ENCODE measurements at places on chromosomes 5 and 9.

DNA sequence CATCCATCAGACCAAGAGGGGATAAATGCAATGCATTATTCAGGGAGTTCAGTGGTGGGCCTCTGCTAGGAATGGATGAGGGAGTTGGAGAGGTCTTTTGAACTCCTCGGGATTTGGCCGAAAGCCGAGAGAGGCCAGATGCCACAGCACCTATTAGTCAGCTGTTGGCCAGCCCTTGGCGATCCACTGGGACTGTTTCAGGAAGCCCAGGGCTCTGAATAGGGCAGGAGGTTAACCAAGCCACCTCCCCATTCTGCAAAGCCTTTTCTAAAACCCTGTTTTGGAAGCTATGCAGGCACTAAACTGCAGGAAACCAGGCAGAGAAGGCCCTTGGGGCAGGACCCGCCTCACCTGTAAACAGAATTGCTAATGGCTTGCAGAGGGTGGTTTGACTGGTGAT lies 37.8 kb downstream of the ASTN2 start:
- DNase-seq = no peak

GRCh38 chr9:123069010-123069481 lies 35.6 kb downstream of the GPR21 start:
- no peak for DNase-seq

DNA sequence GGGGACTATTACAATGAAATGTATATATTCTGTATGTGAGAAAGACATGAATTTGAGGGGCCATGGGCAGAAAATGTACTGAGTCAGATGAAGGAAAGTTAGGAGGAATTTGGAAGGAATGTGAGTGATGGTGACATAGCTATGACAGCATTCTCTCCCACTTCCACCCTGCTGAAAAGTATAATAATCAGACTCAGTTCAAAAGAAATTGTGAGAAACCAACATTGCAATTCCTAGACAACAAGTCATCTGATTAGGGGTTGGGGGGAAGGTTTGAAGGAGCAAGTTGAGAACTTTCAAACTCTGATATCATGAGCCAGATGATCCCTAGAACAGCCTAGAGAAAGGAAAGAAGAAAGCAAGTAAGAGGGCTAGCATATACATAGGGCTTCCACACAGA lies 370.6 kb downstream of the DMRTA1 start:
- no peak for DNase-seq

- DNase-seq = no peak
Observed at GRCh38 chr5:160445132-160445531, 23.5 kb downstream of the PTTG1 start.

DNA sequence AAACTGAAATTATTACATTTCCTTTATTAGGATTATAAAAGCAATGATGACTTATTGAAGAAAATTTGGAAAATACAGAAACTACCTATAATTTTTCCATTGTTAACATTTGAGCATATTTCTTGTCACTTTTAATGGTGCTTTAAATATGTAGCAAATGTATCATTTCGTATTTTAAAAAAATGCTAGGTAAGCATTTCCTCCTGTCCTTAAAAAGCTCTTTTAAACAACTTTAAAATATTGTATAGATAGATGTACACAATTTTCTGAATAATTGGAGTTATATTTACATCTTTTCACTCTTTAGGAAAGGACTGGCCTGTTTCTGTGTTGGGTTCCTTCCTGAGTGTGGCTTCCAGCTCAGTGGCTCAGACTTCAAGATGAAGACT lies 15.6 kb downstream of the TENT4A start:
- DNase-seq = no peak

- DNase-seq = no peak
Observed at GRCh38 chr9:122389799-122390481, 19.1 kb downstream of the PTGS1 start.

DNA sequence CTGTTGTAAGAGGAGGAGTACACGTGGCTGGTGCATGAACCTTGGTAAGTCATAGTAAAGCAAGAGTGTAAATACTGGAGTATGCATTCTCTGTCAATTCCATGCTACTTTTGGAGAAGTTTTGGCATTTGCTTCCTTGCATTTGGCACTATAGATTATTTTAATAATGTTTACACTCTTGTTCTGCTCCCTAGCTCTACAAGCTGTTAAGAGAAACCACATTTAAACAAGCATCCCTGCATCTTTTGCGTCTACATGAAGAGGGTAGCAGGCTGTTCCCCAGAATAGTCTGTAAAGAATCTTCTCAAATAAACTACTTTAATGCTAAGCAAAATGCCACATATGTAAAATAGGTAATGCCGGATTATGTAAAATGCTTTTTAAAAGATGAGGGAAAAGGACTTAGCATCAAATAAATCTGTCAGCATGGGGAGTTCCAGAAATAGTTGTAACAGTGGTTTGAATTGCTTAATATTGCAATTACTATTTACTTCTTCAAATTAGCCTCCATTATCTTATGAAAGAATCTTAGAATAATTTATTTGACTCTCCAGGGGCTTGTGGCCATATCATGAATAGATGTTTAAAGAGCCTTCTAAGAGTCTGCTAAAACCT lies 2127.3 kb upstream of the WWC1 start:
- DNase-seq = no peak

DNA sequence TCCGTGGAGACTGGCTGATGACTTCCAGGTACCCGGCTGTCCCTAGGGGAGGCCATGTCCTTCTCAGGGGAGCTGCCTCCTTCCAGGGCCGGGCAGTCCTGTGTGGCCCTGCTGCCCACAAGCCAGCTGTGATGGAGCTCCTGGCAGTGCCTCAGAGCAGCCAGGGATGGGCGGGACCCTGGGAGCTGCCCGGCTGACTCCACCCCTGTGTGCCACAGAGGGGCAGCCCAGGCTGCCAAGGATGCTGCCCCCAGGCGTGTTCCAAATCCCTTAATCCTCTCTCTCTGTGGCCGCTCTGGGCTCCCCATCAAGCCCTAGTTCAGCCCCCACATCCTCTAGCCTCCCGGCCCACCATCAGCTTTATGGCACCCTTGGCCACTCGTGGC lies 7.0 kb upstream of the SCGB3A1 start:
- DNase-seq = no peak

- DNase-seq = no peak
Observed at GRCh38 chr5:44646016-44646415, 162.7 kb upstream of the MRPS30 start.

DNA sequence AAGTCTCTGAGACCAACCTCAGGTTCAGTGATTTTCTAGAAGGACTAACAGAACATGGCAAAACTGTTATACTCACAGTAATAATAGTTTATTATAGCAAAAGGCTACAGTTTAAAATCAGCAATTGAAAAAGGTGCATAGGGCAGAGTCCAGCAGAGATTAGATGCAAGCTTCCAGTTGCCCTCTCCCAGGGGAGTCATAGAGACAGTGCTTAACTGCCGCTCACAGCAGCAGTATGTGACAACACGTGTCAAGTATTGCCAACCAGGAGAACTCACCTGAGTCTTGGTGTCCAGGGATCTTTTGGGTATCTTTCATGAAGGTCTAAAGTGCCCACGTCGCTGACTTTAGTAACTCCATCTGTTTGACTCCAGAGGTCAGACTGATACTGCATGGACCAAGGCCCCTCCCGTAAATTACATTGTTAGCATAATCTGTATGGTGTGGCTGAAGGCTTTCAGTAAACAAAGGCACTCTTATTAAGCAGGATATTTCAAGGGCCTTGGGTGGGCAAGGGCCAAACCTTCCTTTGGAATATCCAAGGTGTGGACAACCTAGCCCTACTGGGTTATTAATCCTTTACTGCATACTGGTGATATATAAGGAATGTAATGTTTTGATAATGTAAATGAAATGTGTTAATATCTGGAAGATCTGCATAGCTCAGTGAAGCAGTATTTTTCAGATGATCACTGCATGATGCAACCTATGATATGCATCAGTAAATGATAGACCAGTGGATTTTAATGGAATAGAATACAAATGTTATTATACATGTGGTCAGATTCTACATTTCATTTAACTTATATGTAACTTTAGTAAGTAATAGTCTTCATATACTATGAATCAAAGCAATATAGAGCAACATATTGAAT lies 44.0 kb downstream of the RASA1 start:
- no peak for DNase-seq

DNA sequence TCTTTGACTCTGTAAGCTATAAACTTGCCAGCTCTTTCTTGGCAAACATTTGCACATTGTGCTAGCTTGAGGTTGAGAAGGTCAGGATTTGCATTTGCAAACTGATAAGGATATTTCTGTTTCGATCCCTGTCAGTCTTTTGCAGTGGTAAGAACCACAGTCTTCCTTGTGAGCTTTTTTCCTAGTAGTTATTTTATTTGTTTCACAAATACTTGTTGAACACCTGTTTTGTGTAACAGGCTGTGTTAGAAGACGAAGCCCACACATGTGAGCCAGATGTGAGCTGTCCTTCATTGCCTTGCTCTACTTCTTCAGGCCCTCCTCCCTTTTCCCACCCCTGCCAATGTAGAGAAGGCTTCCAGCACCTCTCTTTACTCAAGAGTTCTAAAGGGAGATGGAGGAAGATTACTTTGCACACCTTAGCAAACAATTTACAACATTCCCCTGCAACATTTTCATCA lies 327.0 kb upstream of the KLF4 start:
- DNase-seq = no peak

DNA sequence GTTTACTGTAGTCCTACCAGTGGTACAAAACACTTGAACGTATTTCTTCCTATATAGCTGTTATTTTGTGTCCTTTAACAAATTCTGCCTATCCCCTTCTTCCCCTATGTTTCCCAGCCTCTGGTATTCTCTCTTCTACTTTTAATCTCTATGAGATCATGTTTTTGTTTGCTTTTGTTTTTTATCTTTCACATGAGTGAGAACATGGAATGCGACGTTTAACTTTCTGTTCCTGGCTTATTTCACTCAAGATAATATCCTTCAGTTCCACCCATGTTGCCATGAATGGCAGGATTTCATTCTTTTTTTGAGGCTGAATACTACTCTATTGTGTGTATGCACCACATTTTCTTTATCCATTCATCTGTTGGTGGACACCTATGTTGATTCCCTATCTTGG lies 634.4 kb upstream of the WWC1 start:
- DNase-seq = no peak
